Breast epithelium (tissue), 4 donors: ENCODE measurements at places on chromosomes 3 and 15.

DNA sequence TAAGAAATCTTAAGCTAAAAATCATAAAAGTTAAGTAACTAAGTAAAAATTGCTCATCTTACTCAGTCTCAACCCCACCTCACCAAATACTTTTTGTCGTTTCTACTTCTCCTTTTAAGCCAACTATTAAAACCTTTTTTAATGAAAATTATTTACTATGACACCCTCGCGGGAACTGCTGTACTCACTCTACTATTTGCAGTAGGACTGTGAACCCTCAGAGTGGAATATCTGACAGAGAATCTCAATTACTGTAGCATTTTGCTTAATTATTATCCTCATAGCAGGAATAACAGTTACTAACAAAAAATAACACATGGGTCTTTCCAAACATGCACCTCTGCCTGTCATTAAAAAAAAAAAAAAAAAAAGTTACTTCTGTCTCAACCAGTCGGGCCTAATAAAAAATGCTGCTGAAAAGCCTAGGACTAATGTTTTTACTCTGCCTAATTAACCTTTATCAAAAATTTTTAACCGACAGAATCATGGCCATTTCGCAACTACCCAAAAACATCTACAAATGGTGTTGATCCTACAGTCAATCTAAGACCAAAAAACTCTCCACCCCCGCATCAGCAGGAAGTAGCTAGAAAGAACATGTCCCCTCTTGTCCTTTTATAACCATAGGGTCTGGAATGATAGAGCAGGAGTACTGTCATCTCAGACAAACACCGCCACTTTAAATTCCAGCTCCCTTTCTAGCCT lies 10.2 kb downstream of the ALDH1L1 start:
- H3K27me3 ChIP-seq = no peaks in the 10 kb centered on the region
- no peak overlapping the region for H3K27ac ChIP-seq
- H3K36me3 ChIP-seq = no peaks in the 10 kb centered on the region
- no peaks in the 10 kb centered on the region for H3K4me1 ChIP-seq

GRCh38 chr3:57497904-57498303 lies 46.2 kb downstream of the DNAH12 start:
- no peaks in the 10 kb centered on the region for H3K36me3 ChIP-seq
- no peaks in the 10 kb centered on the region for H3K27me3 ChIP-seq
- no peak for DNase-seq
- H3K4me1 ChIP-seq = no peaks in the 10 kb centered on the region
- no peak overlapping the region for H3K27ac ChIP-seq

GRCh38 chr3:184229394-184230080 lies at the start of gene VWA5B2:
Gene VWA5B2 (plus strand): TSS chr3:184229585. CDS start chr3:184230529, 944 bp downstream.
- H3K4me1 ChIP-seq = peaks cover 8% of the 10 kb centered on the region
- no peaks in the 10 kb centered on the region for H3K36me3 ChIP-seq
- H3K4me3 ChIP-seq = peak within 1 kb of the TSS; percentile 54
- DNase-seq = no peak
- H3K27me3 ChIP-seq = peaks cover 10% of the 10 kb centered on the region

- H3K4me1 ChIP-seq = no peaks in the 10 kb centered on the region
- no peaks in the 10 kb centered on the region for H3K36me3 ChIP-seq
- no peak overlapping the region for H3K27ac ChIP-seq
- no peak overlapping the region for H3K4me3 ChIP-seq
- DNase-seq = no peak
Measured at GRCh38 chr3:166785876-166786275, 594.2 kb downstream of the ZBBX start.

DNA sequence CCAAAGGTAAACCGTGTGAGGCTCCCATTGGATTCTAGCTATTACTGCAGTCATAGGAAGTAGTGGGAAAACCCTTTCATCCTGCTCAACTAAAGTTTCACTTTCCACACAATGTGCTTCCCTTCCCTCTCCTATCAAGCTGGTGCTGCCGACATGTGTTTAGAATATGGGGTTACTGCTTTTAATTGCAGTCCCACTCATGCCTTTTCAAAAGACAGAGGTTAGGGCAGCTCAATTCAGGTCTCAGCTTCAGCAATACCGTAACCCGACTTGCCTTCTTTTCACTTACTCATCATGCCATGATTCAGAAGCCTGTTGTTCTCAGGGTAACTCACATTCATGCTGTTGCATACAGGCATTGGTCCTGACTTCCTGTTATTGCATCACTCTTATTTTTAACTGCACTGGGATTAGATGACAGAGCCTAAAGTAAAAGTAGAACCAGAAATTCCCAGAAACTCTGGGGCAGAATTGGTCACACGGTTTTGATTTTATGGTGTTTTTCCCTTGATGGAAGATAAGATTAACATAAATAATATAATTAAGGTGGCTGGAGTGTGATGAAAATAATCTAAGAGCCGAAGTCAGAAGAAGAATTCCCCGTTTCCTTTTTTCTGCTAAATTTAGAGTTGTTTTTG lies 45.7 kb downstream of the C2CD4B start:
- no peak for DNase-seq
- H3K4me1 ChIP-seq = no peaks in the 10 kb centered on the region
- H3K27me3 ChIP-seq = no peaks in the 10 kb centered on the region
- H3K4me3 ChIP-seq = peak overlapping the region; percentile 33
- no peaks in the 10 kb centered on the region for H3K36me3 ChIP-seq
- peak overlapping the region; percentile 77 for H3K27ac ChIP-seq

DNA sequence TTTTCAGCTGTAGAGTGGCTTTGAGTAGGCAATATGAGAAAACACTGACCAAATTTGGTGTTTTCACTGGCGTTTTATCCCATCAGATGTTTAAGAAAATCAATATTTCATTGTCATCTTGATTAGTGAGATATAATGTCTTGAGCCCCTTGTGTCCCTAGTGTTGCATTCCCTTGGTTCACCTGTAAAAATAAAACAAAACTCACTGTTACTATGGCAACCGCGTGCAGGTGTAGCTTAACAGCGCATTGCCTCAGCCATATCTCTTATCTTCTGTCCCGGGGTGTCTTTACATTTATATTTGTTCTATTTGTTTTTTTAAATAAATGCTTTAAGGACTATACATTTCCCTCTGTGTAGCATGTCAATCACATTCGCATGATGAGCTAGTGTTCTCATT lies 551.6 kb downstream of the ZIC1 start:
- H3K36me3 ChIP-seq = no peaks in the 10 kb centered on the region
- H3K4me1 ChIP-seq = no peaks in the 10 kb centered on the region
- no peaks in the 10 kb centered on the region for H3K27me3 ChIP-seq
- no peak overlapping the region for H3K4me3 ChIP-seq

- no peaks in the 10 kb centered on the region for H3K4me1 ChIP-seq
- H3K4me3 ChIP-seq = no peak overlapping the region
- H3K36me3 ChIP-seq = no peaks in the 10 kb centered on the region
- H3K27ac ChIP-seq = no peak overlapping the region
- DNase-seq = no peak
Measured at GRCh38 chr3:162112719-162113118, 616.1 kb downstream of the OTOL1 start.

DNA sequence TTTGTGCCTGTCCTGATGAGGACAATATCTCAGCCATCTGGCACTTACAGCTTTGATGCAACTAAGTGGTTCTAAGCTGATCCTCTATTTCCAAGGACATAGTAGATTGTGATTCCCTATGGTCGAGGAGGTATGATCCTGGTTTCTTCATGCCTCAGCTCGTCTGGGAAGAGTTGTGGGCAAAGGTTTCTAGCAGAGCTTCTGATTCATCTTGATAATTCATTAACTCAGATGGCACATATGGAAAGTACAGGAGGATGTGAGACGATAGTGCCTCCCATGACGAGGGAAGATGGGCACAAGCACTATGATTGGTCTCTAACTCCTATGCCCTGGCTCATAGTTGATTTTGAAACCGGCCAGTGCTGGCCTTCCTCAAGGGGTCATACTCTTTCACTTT lies 334.2 kb upstream of the SEMA6D start:
- no peak overlapping the region for H3K27ac ChIP-seq
- DNase-seq = no peak
- H3K36me3 ChIP-seq = no peaks in the 10 kb centered on the region
- no peak overlapping the region for H3K4me3 ChIP-seq
- H3K4me1 ChIP-seq = no peaks in the 10 kb centered on the region

GRCh38 chr3:177193688-177194268 lies 3.5 kb downstream of the TBL1XR1 start:
- no peak for DNase-seq
- no peaks in the 10 kb centered on the region for H3K36me3 ChIP-seq
- no peak overlapping the region for H3K4me3 ChIP-seq
- H3K27me3 ChIP-seq = no peaks in the 10 kb centered on the region
- peak overlapping the region; percentile 42 for H3K27ac ChIP-seq
- H3K4me1 ChIP-seq = no peaks in the 10 kb centered on the region

DNA sequence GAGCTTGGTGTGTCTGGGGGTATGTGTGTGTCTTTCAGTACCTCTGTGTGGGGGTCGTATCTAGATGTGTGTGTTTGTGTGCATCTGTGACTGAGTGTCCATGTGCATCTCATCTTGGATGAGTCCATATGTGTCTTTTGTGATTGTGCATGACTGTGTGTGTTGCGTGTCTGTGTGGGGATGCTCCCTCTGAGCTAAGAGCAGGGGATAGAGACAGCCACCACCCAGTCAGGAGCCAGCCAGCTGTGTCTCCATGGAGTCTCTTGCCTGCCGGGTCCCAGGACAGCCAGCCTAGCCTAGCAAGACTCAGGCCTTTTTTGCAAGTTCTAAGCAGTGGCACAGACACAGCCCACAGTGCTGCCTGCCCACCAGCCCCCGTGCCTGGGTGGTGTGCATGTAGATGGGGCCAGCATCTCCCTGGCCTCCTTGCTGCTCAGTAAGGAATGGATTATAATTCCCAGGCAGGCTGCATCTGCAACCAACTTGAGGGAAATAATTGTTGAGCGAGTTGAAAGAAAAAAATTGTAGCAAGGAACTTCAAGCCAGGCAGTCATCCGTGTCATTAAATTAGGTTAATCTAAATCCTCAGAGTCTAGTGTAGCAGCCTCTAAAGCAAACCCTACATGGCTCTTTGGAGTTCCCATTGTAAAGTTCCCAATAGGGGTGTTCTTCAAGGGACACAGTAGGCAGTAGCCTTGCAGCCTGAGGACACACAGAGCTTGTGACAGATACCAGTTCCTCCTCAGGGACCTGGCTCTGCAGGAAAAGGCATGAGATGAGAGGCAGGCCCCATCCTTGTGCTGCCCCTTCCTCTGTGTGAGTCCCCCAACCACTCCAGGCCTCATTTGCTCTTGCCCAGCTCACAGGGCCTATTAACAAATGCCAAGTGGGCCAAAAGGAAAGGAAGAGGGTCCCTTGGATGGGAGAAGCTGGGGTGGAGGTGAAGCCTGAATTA lies 35.9 kb upstream of the MRPS22 start:
- no peaks in the 10 kb centered on the region for H3K4me1 ChIP-seq
- H3K27ac ChIP-seq = no peak overlapping the region
- no peak overlapping the region for H3K4me3 ChIP-seq
- H3K36me3 ChIP-seq = no peaks in the 10 kb centered on the region

- no peak for DNase-seq
- no peaks in the 10 kb centered on the region for H3K36me3 ChIP-seq
- H3K27me3 ChIP-seq = no peaks in the 10 kb centered on the region
- no peaks in the 10 kb centered on the region for H3K4me1 ChIP-seq
- no peak overlapping the region for H3K4me3 ChIP-seq
- H3K27ac ChIP-seq = no peak overlapping the region
Measured at GRCh38 chr3:46386205-46386604, 15.5 kb downstream of the CCR5 start.

DNA sequence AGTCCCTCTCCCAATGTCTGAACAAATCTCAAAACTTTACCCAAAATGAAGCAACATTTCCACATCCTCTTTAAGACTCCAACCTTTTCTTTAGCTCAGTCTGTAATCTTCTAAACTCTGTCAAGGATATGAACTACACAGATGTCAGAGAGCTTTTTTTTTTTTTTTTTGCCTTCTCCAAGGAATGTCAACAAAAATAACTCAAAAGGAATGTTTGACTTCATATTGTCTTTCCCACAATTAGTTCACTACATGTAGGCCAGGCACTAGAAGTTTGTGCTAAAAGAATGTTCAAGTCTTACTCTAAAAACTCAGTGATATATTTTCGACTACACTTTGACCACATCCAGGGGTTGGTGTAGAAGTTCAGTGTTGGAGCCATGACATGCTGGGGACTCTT lies 37.1 kb downstream of the ADAMTS9 start:
- H3K27ac ChIP-seq = peak overlapping the region; percentile 17
- no peak overlapping the region for H3K4me3 ChIP-seq
- no peaks in the 10 kb centered on the region for H3K36me3 ChIP-seq
- no peak for DNase-seq
- H3K27me3 ChIP-seq = no peaks in the 10 kb centered on the region

DNA sequence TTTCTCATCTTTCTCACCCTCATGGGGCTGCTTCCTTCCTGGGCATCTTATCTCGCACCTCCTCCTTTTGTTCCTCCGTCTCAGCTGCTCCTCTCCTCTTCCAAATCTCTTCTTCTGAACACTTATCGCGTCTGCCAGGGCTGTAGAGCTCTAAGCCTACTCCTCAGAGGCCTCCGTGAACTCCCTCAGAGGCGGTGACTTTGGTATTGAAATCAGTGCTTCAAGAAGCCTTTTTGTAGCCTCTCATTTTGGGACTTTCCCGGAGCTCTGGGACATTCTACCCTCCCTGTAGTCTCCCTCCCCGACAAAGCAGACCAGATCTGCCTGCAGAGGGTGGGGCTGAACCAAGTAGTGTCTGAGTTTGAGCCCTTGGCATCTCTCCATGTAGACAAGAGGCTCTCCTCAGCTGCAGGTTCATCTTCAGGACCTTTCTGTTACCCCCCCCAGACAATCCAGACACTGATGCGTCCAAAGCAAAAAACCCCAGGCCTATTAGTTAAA lies 17.5 kb upstream of the CPNE9 start:
- DNase-seq = no peak
- no peaks in the 10 kb centered on the region for H3K4me1 ChIP-seq
- no peak overlapping the region for H3K4me3 ChIP-seq

GRCh38 chr3:71208211-71209095 lies 375.1 kb downstream of the FOXP1 start:
- no peaks in the 10 kb centered on the region for H3K27me3 ChIP-seq
- H3K27ac ChIP-seq = peak overlapping the region; percentile 40
- no peaks in the 10 kb centered on the region for H3K4me1 ChIP-seq
- no peak for DNase-seq

GRCh38 chr15:74397239-74398068 lies 30.0 kb upstream of the CYP11A1 start:
- H3K4me3 ChIP-seq = no peak overlapping the region
- no peak overlapping the region for H3K27ac ChIP-seq
- H3K36me3 ChIP-seq = no peaks in the 10 kb centered on the region
- H3K4me1 ChIP-seq = no peaks in the 10 kb centered on the region
- H3K27me3 ChIP-seq = no peaks in the 10 kb centered on the region
- DNase-seq = no peak

DNA sequence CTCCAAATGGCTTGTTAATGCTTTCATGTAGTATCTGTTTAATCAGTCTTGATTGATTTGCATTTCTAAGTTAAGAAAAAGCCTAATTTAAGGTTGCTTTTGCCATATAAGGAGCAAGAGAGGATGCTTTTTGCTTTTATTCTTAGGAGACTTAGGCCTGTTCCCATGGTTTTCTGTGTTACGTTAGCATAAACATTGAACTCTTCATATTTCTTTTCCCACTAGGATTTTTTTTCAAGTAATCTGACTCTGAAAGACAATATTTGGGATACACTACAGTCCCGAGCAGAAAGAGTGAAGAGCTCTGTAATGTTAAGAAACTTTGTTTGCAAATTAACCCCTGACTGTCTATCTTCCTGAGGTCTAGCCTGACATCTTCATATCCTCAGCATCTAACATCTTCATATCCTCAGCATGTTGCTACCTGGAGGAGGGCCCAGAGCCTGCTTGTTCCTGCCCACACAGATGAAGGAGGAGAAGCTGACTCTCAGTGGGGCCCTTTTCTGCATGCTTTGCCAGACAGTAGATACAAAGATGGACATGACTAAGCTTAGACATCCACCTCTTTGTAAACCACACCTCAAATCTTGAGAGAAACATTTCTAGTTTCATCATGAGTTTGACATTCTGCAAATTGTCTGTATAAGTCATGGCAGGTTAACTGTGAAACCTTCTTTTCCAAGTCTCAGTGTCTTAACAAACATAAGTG lies 86.2 kb upstream of the COL6A5 start:
- H3K4me1 ChIP-seq = no peaks in the 10 kb centered on the region
- H3K4me3 ChIP-seq = no peak overlapping the region
- H3K27ac ChIP-seq = no peak overlapping the region
- H3K36me3 ChIP-seq = no peaks in the 10 kb centered on the region
- DNase-seq = no peak
